ENCODE measurements at places on chromosomes 3 and 15.

DNA sequence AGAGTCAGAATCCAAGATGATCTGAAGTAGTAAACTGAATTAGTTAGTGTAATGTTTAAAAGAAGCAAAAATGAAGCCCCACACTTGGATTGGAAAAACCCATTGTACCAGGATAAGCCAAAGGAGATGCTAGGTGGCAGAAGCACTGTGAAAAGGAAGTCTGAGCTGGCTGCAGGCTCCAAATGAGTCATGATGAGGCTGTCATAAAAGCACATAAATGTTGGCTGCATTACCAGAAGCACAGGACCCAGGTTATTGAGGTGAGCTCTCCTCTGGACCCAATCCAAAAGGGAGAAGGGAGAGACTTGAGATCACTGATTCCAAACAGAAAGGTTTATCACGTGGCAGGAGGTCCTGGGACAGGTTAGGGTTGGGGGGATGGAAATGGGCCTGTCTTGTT is 3.2 kb upstream of the ACAN start:
- no peak for DNase-seq

GRCh38 chr3:148435534-148435933 is 262.2 kb upstream of the AGTR1 start:
- DNase-seq = no peak

- no peak for DNase-seq
Observed at GRCh38 chr3:131540821-131541220, 38.0 kb upstream of the MRPL3 start.

GRCh38 chr15:66126456-66126855 is 127.1 kb downstream of the MEGF11 start:
- DNase-seq = no peak

- DNase-seq = no peak
Observed at GRCh38 chr3:162970292-162970691, 1473.7 kb downstream of the OTOL1 start.

GRCh38 chr3:89527736-89528305 is 420.4 kb downstream of the EPHA3 start:
- no peak for DNase-seq

GRCh38 chr3:188472336-188472735 is 318.4 kb downstream of the LPP start:
- no peak for DNase-seq

DNA sequence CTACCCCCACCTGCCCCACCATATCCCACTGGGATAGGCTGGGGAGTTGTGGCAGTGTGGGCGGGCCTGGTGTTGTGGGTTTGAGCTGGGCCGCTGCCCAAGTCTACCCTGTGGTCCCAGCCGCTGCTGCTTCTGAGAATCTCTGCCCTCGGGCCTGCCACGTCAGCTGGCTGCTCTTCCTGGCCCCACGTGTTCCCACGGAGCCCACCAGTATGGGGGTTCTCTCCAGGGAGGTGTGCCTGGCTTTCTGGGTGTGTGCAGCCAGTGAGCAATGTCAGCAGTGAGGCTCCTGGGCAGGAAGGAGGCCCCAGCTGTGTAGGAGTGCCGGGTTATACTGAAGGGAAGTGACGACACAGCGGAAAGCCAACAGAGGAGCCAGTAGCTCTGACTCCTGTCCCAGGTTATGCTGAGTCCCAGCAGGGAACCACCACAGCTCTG is 10.5 kb downstream of the GNAI2 start:
- no peak for DNase-seq

GRCh38 chr3:10223676-10224639 is 24.3 kb upstream of the TATDN2 start:
- DNase-seq = no peak

DNA sequence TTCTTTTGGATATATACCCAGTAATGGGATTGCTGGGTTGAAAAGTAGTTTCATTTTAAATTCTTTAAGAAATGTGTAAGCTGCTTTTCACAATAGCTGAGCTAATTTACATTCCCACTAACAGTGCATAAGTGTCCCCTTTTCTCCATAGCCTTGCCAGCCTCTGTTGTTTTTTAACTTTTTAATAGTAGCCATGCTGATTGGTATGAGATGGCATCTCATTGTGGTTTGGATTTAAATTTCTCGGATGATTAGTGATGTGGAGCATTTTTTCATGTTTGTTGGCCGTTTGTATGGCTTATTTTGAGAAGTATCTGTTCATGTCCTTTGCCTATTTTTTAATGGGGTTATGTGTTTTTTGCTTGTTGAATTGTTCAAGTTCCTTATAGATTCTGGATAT is 444.3 kb upstream of the ATP11B start:
- DNase-seq = no peak

DNA sequence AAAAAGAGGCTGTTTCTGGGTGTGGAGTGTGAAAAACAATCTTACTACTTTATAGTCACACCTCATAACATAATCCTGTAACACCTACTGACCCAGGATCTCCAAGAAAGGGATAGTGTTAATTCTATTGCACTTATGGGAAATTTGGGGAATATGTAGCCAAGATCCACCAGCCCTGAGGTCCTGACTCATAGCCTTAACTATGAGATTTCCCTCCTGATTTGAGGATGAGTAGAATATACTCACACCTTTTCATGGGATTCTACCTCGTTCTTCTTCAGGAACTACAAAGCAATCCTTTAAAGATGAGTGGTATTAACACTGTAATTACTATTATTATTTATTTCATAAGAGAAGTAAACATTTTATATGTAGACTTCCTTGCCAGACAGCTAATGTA is 315.2 kb downstream of the MECOM start:
- no peak for DNase-seq

DNA sequence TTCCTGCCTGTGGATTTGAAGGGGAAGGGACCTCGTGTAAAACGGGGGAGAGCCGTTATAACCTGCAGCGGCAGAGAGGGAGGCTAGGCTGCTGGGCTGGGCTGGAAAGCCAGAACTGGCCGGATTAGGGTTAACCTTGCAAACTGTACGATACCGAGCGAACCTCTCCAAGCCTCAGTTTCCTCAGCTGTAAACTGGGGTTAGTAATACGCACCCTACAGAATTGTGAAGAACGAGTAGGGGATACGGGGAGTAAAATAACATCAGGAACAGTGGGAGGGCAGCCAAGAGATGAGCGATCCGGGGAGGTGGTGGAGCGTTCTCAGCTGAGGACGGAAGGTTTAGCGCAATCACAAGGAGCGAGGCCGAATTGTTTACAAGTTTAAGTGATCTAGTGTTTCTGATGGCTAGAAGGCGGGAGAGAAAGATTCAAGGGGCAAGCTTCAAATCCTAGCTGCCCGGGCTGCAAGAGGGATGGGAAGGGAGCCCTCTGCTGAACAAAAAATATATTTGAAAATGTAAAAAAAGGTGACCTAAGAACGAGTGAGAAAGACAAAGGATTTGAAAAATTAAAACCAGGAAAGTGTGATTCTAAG is 768 bp upstream of the SEMA5B start:
- peak; percentile 72 for DNase-seq

- DNase-seq = no peak
Observed at GRCh38 chr3:161197855-161198850, 23.0 kb upstream of the NMD3 start.
